ENCODE measurements at places on chromosomes 1 and 21. TPM values are rescaled to one million over a fixed set of nuclear protein-coding genes. Genes with fewer than 3 reads are reported as not detected.

The HECTD3 gene
- total RNA-seq, result 49.3 TPM

The MPL gene
- not detected for total RNA-seq

The CBR3 gene
- 4.6 TPM for total RNA-seq

The C8A gene
- not detected for total RNA-seq

The KRTAP15-1 gene
- not detected for total RNA-seq

The C8B gene
- not detected for total RNA-seq

The NFYC gene
- 65.8 TPM for total RNA-seq

The GBP7 gene
- 0.14 TPM for total RNA-seq

DNA sequence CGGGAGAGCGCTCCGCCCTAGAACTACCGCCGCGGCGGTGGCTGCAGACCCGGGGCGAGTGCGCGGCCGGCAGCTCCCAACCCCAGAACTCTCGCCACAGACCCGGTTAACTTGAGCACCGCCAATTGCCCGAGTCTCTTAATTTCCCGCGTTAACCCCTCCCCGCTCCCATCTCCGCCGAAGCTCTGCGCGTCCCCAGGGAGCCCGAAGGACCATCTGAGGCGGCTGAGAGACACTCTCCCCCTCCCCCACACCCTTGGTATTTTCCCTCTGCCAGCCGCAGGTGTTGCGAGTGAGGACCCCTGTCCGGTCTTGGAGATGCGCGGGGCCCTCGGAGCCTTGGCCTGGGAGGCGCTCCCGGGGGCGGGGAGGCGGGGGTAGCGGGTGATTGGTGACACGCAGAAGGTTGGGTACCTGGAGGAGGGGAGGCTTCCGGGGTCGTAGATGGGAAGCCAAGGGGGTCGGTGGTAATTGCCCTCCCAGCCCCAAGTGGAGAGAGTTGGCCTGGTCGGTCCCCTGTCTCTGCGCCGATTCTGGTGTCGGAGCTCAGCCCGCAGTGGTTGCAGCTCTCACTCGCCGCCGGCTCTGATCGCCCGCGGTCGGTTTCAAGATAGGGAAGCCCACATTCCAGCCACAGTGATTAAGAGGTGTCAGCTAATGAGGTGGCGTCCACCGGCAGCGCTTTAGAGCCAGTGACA, 858 bp upstream of the SUSD4 start:
- H3K36me3 ChIP-seq, result no peaks in the 10 kb centered on the region
- peak overlapping the region; percentile 15 for H3K27ac ChIP-seq
- DNase-seq, result peak; percentile 29
- peaks cover 26% of the 10 kb centered on the region for H3K4me1 ChIP-seq
- H3K4me3 ChIP-seq, result peak overlapping the region; percentile 83

GRCh38 chr1:165829888-165830287, 2.5 kb downstream of the UCK2 start:
- H3K4me3 ChIP-seq, result no peak overlapping the region
- DNase-seq, result no peak
- H3K4me1 ChIP-seq, result peaks cover 23% of the 10 kb centered on the region
- no peaks in the 10 kb centered on the region for H3K36me3 ChIP-seq
- H3K27ac ChIP-seq, result no peak overlapping the region

- H3K4me1 ChIP-seq, result peaks cover 53% of the 10 kb centered on the region
- peak overlapping the region; percentile 95 for H3K4me3 ChIP-seq
- peak overlapping the region; percentile 94 for H3K27ac ChIP-seq
- H3K36me3 ChIP-seq, result no peaks in the 10 kb centered on the region
- DNase-seq, result peak; percentile 58
- H3K27me3 ChIP-seq, result no peaks in the 10 kb centered on the region
Observed at GRCh38 chr1:25544243-25544764, 898 bp downstream of the LDLRAP1 start.

DNA sequence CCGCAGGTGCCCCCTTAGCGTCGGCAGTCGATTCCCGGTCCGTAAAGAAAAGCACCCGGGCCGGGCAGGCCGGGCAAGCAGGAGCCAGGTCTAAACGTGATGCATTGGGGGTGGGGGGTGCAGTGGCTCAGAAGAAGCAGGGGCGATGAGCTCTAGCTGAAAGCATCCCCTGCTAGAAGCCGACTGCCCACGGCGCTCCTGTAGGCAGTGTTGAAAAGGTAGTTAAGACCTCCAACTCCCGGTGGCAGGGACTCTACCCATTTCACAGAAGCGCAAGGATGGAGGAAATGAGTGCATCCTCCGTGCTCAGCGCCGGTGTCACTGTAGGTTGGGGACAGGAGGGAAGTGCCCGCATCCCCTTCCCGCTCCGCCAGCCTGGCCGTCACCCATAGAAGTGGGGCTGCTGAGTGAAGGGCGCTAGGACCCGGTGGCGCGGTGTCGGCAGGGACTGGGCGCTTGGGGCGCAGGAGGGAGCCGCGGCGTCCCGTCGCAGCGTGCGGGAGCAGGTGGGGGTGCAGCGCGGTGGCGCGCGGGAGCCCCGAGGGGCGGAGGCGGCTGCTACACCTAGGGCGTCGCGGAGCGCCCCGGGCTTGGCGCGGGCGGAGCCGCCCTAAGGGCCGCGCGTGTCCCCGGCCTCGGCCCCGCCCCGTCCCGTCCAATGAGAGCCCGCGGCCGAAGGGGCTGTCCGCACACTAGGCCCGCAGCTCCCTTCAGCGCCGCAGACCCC, at the start of gene WNT2B:
Gene WNT2B, plus strand, starts transcription at position 688 of the 727 bp plus-strand sequence. CDS start 298 bp downstream, outside the sequence.
- H3K27me3 ChIP-seq, result peaks cover 30% of the 10 kb centered on the region
- H3K4me1 ChIP-seq, result peaks cover 16% of the 10 kb centered on the region
- no peaks in the 10 kb centered on the region for H3K36me3 ChIP-seq
- peak within 1 kb of the TSS; percentile 13 for H3K27ac ChIP-seq
- H3K4me3 ChIP-seq, result peak within 1 kb of the TSS; percentile 73

- H3K4me1 ChIP-seq, result no peaks in the 10 kb centered on the region
- no peak overlapping the region for H3K27ac ChIP-seq
- H3K4me3 ChIP-seq, result no peak overlapping the region
- H3K36me3 ChIP-seq, result no peaks in the 10 kb centered on the region
- H3K27me3 ChIP-seq, result no peaks in the 10 kb centered on the region
Observed at GRCh38 chr1:178560871-178561376, 48.0 kb downstream of the TEX35 start.

- H3K36me3 ChIP-seq, result peaks cover 6% of the 10 kb centered on the region
- H3K4me3 ChIP-seq, result no peak overlapping the region
- no peaks in the 10 kb centered on the region for H3K27me3 ChIP-seq
- H3K27ac ChIP-seq, result no peak overlapping the region
- no peaks in the 10 kb centered on the region for H3K4me1 ChIP-seq
Observed at GRCh38 chr21:36388096-36388495, 2.9 kb downstream of the CHAF1B start.

- no peak overlapping the region for H3K27ac ChIP-seq
- H3K36me3 ChIP-seq, result no peaks in the 10 kb centered on the region
- no peak for DNase-seq
- H3K27me3 ChIP-seq, result peaks cover 11% of the 10 kb centered on the region
- H3K4me3 ChIP-seq, result no peak overlapping the region
Observed at GRCh38 chr1:67890857-67891256, 57.6 kb upstream of the GNG12 start.

- H3K27ac ChIP-seq, result peak overlapping the region; percentile 97
- H3K27me3 ChIP-seq, result no peaks in the 10 kb centered on the region
- peak overlapping the region; percentile 79 for H3K4me3 ChIP-seq
- peaks cover 36% of the 10 kb centered on the region for H3K4me1 ChIP-seq
- no peaks in the 10 kb centered on the region for H3K36me3 ChIP-seq
Observed at GRCh38 chr21:42527489-42528158, 14.0 kb downstream of the SLC37A1 start.

GRCh38 chr1:45585496-45586075, 1.7 kb downstream of the NASP start:
- DNase-seq, result no peak
- peak overlapping the region; percentile 100 for H3K27ac ChIP-seq
- peaks cover 45% of the 10 kb centered on the region for H3K4me1 ChIP-seq
- peak overlapping the region; percentile 99 for H3K4me3 ChIP-seq
- H3K36me3 ChIP-seq, result peaks cover 3% of the 10 kb centered on the region

- peaks cover 94% of the 10 kb centered on the region for H3K36me3 ChIP-seq
- H3K27me3 ChIP-seq, result no peaks in the 10 kb centered on the region
- H3K4me1 ChIP-seq, result peaks cover 6% of the 10 kb centered on the region
- peak overlapping the region; percentile 70 for H3K27ac ChIP-seq
Observed at GRCh38 chr1:8862528-8862927, 16.0 kb downstream of the ENO1 start.

- no peak overlapping the region for H3K27ac ChIP-seq
- DNase-seq, result no peak
- H3K4me3 ChIP-seq, result peak overlapping the region; percentile 79
- peaks cover 14% of the 10 kb centered on the region for H3K27me3 ChIP-seq
- H3K36me3 ChIP-seq, result no peaks in the 10 kb centered on the region
- H3K4me1 ChIP-seq, result peaks cover 41% of the 10 kb centered on the region
Observed at GRCh38 chr1:206506405-206507283, 687 bp upstream of the RASSF5 start.

- no peak overlapping the region for H3K27ac ChIP-seq
- no peak for DNase-seq
- H3K4me1 ChIP-seq, result peaks cover 37% of the 10 kb centered on the region
- peaks cover 16% of the 10 kb centered on the region for H3K27me3 ChIP-seq
Observed at GRCh38 chr1:36128126-36128904, 3.3 kb upstream of the COL8A2 start.

- H3K27ac ChIP-seq, result no peak overlapping the region
- H3K27me3 ChIP-seq, result no peaks in the 10 kb centered on the region
- no peak for DNase-seq
Observed at GRCh38 chr1:205925736-205926135, 17.5 kb downstream of the SLC26A9 start.

DNA sequence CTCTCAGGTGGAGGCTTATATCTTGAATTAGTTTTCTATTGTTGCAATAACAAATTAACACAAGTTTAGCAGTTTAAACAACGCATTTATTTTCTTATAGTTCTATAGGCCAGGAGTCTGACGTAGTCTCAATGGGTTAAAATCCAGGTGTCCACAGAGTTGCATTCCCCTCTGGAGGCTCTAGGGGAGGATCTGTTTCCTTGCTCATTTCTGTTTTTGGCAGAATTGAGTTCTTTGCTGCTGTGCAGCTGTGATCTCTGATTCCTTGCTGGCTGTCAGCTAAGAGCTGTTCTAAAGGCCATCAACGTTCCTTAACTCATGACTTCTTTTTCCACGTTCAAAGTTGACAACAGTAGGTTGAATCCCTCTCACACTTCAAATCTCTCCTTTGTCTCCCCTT, 31.8 kb downstream of the S100A10 start:
- H3K4me3 ChIP-seq, result no peak overlapping the region
- no peak for DNase-seq
- H3K4me1 ChIP-seq, result no peaks in the 10 kb centered on the region

DNA sequence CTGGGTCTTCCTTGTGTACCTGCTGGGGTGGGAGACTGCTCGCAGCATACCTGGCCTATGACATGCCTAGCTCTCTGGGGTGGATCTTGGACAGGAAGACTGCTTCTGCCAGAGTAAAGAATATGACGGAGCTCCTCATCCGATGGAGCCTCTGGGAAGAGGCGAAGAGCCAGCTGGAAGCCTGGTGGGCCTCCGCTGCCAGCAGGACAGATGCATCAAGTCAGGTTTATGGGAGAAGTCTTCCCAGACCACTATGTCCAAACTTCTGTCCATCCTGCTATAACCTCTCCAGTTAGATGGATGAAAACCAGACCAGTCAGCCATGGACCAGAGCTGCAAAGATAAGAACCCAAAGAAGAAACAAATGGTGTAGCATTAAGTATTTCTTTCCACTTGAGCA, 27.7 kb upstream of the NGF start:
- no peak overlapping the region for H3K4me3 ChIP-seq
- H3K4me1 ChIP-seq, result no peaks in the 10 kb centered on the region
- DNase-seq, result no peak
- H3K27me3 ChIP-seq, result peaks cover 1% of the 10 kb centered on the region
- peaks cover 12% of the 10 kb centered on the region for H3K36me3 ChIP-seq

DNA sequence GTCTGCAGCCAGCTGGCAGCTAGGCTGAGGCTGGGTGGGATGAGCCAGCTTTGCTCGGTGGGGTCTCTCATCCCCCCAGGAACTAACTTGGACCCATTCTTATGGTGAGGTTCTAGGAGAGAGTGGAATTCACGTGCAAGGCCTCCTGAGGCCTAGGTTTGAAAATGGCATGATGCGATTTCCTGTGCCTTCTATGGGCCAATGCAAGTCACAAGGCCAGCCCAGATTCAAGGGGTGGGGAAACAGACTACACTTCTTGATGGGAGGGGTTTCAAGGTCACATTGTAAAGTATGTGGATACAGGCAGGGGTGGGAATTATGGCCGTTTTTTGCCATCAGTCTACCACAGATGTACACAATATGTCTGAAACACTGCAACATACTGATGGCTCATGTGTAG, 48.3 kb downstream of the HTR6 start:
- DNase-seq, result no peak
- H3K4me3 ChIP-seq, result no peak overlapping the region
- peaks cover 7% of the 10 kb centered on the region for H3K4me1 ChIP-seq
- H3K27me3 ChIP-seq, result no peaks in the 10 kb centered on the region

GRCh38 chr1:59580257-59580656, 234.5 kb upstream of the HOOK1 start:
- no peaks in the 10 kb centered on the region for H3K27me3 ChIP-seq
- H3K4me3 ChIP-seq, result no peak overlapping the region
- no peak for DNase-seq
- H3K4me1 ChIP-seq, result no peaks in the 10 kb centered on the region
- H3K36me3 ChIP-seq, result peaks cover 15% of the 10 kb centered on the region
- H3K27ac ChIP-seq, result no peak overlapping the region

GRCh38 chr1:9289711-9290485, 2.8 kb upstream of the SPSB1 start:
- peaks cover 2% of the 10 kb centered on the region for H3K4me1 ChIP-seq
- H3K4me3 ChIP-seq, result no peak overlapping the region
- H3K27ac ChIP-seq, result no peak overlapping the region
- no peaks in the 10 kb centered on the region for H3K36me3 ChIP-seq

DNA sequence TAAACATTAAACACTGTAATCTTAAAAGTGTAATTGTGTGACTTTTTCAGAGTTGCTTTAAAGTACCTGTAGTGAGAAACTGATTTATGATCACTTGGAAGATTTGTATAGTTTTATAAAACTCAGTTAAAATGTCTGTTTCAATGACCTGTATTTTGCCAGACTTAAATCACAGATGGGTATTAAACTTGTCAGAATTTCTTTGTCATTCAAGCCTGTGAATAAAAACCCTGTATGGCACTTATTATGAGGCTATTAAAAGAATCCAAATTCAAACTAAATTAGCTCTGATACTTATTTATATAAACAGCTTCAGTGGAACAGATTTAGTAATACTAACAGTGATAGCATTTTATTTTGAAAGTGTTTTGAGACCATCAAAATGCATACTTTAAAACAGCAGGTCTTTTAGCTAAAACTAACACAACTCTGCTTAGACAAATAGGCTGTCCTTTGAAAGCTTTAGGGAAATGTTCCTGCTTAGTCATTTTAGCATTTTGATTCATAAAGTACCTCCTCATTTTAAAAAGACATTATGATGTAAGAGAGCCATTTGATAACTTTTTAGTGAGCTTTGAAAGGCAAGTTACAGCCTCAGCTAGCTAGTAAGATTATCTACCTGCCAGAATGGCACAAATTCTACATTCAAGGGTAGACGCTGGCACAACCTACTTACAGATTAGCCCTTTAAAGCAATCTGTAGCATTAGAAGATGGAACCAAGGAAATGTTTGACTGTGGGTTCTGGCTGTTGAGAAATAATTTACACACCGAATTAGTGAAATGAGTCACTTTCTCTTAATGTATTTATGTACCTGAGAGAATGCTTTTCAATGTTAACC, 9.4 kb downstream of the SOD1 start:
- peak overlapping the region; percentile 40 for H3K27ac ChIP-seq
- H3K36me3 ChIP-seq, result peaks cover 22% of the 10 kb centered on the region
- peaks cover 39% of the 10 kb centered on the region for H3K4me1 ChIP-seq
- DNase-seq, result no peak
- H3K27me3 ChIP-seq, result no peaks in the 10 kb centered on the region
- H3K4me3 ChIP-seq, result no peak overlapping the region

- no peaks in the 10 kb centered on the region for H3K36me3 ChIP-seq
- DNase-seq, result no peak
- H3K27me3 ChIP-seq, result peaks cover 12% of the 10 kb centered on the region
Observed at GRCh38 chr1:11575553-11575952, 78.7 kb downstream of the FBXO2 start.

Data from naive thymus-derived CD8-positive, alpha-beta T cell (primary cell).